ENCODE measurements at places on chromosomes 13 and 19.

DNA sequence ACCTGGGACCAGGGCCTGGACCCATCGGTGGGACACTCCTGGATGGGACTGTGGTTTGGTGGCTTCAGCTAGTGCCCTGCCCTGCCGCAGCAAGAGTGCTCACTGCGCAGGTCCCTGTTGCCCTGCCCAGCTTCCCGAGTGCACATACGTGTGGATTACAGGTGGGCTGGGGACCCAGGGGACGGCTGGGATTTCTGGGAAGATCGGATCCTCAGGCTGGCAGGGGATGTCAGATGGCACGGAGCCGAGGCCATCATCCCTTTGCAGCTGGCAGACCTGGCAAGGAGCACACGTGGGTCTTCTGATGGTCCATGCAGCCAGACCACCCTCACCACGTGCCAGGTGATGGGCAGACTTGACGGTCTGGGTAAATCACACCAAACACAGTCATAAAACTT lies 69.3 kb downstream of the CHST8 start:
- DNase-seq, result no peak

DNA sequence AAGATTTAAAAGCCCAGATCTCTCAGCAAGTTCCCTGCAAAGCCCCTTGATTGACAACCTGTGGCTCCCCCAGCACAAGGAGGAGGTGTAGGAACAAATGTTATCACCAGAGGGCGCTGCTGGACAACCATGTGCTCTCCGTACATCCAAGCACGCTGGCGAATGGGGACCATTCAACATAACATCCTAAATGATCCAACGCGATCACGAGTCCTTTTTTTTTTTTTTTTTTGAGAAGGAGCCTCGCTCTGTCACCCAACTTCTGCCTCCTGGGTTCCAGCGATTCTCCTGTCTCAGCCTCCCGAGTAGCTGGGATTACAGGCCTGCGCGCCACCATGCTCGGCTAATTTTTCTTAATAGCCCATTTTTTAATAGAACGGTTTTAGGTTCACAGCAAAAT lies 52.0 kb downstream of the NWD1 start:
- no peak for DNase-seq

DNA sequence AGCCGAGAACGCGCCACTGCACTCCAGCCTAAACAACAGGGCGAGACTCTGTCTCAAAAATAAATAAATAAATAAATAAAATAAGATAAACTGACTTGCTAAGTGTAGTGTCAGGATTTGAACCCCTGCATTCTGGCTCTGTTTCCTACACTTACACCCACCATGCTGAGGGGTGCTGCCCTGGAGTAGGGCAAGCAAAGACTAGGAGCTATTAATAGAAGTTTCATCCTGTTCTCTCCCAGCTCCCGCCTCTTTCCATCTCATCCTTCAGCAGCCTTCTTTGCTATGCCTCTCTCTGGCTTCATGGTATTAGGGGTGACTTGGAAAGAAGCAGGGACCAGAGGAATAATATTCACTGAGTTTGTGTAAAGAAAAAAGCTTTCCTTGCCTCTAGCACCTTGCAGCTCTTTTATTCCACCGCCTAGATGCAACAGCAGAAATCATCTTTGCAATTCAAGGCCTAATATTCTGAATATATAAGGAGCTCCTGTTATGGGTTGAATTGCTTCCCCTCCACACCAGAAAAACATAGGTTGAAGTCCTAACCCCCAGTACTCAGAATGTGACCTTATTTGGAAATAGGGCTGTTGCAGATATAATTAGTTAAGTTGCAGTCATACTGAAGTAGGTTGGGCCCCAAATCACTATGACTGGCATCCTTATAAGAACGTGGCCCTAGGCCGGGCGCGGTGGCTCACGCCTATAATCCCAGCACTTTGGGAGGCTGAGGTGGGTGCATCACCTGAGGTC lies 8.7 kb upstream of the PLAUR start:
- DNase-seq, result no peak

- no peak for DNase-seq
Observed at GRCh38 chr19:18639706-18640243, 2.9 kb downstream of the KLHL26 start.

- no peak for DNase-seq
Observed at GRCh38 chr19:28234637-28235036, 978.3 kb downstream of the UQCRFS1 start.

DNA sequence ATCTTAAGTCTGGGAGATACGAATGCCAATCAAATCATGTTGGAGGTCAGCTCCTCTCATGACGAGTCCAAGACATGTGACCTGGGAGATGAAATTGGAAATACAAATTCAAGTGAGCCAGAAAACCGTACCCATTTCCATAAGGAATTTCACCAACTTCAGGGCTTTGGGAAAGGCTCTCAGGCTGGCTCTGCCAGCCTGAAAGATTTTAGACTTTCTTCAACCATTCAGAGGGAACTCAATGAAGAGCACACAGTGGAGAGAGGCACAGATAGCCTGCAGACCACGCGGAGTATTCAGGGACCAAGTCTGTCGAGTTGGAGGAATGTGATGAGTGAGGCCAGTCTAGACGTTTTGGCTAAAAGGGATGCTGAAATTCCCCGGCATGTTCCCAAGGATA lies 204.6 kb downstream of the MTUS2 start:
- DNase-seq, result no peak

GRCh38 chr13:43804461-43805070 lies 17.8 kb upstream of the ENOX1 start:
- no peak for DNase-seq

GRCh38 chr19:32889137-32889934 lies 19.8 kb upstream of the SLC7A9 start:
- no peak for DNase-seq

DNA sequence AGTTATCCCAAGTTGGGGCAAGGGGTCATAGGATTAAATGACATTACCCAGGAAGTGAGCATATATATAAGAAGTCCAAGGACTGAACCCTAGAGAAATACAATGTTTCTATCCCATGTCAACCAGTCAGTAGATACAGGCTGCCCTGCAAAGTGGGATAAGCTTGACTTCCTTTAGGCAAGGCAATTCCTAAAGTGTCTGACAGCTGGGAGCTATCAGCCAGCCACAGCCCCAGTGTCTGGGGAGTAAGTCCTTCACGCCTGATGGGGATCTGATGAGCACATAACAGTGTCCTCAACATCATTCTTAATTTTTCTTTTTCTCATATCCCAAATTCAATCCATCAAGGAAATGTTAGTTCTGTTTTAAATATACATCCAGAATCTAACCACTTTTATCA lies 54.1 kb downstream of the DNAJC15 start:
- no peak for DNase-seq

- DNase-seq, result no peak
Observed at GRCh38 chr13:26558987-26559386, 1.5 kb downstream of the WASF3 start.

DNA sequence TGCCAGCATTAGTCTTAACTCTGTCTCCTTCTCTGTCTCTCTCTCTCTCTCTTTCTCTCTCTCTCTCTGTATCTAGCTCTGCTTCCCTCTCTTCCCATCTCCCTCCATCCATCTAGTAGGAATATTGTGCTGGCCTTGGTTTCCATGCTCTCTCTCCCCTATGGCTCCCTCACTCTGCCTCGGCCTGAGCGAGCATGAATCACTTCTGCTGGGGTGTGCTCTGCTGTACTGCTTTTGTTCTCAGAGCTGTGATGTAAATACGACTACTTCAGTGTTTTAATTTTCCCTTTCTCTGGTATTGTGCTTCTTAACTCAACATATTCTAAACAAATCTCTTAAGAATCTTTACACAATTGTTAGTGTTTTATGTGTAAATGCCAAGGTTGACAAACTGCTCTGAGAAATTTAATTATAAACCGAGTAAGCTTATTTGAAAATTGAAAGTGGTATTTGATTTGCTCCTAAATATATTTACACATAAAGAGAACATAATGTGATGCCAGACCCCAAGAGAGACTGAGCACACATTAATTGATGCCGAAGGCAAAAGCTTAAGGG lies 211.5 kb upstream of the KL start:
- no peak for DNase-seq

- DNase-seq, result no peak
Observed at GRCh38 chr13:72508392-72508791, 219.0 kb downstream of the MZT1 start.

DNA sequence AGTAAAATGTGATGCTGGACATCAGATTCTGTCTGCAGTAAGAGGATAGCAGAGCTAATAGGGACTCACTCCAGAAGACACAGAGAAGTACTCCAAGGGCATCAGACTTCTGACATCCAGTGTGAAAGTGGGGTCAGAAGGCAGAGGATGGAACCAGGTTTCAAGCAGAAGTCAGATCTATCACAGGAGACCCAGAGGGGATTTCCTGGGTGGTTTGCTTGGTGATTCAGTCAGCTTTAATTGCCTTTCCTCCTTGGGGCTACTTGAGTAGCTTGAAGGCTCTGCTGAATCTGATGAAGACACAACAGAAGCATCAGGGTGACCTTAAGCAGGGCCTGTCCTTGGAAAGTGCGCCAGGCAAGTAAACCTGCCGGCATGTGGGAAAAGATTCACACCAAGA lies 300.6 kb downstream of the COG6 start:
- no peak for DNase-seq

GRCh38 chr13:47908197-47908902 lies 92.7 kb downstream of the SUCLA2 start:
- DNase-seq, result no peak

DNA sequence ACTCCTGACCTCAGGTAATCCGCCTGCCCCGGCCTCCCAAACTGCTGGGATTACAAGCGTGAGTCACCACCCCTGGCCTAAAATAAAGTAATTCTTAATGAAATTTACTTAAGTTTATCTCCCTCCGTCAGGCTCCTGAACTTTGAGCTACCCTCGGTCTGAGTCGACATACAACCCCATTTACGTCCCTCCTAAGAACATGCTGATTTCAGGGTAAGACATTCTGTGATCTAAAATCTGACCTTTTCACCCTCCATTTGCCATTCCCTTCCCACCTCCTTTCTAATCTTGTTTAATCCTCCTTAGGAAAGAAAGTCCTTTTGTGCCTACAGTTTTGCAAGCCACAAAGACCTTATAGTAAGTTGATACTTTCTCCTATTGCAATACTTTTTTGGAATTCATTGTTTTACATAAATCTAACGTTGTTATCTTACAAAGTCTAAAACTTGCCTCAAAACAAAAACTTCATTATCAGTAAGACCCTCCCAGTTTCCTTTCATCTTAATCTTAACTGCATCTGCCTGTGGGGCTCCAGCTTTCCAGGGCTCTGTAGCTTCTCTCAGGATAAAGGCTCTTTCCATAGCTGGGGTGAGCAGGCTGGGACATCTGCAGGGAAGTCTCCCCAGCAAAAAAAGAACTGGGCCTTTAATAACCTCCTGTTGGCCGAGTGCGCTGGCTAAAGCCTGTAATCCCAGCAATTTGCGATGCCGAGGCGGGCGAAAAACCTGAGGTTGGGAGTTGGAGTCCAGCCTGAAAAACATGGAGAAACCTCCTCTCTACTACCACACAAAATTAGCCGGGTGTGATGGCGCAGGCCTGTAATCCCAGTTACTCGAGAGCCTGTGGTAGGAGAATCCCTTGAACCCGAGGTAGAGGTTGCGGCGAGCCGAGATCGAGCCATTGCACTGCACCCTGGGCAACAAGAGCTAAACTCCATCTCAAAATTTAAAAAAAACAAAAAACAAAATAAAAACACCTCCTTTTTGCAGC lies 143.1 kb downstream of the ZNF737 start:
- DNase-seq, result no peak

- no peak for DNase-seq
Observed at GRCh38 chr19:48558018-48558684, 6.2 kb downstream of the SULT2B1 start.

GRCh38 chr13:26923824-26924605 lies 163.4 kb upstream of the GPR12 start:
- DNase-seq, result no peak

DNA sequence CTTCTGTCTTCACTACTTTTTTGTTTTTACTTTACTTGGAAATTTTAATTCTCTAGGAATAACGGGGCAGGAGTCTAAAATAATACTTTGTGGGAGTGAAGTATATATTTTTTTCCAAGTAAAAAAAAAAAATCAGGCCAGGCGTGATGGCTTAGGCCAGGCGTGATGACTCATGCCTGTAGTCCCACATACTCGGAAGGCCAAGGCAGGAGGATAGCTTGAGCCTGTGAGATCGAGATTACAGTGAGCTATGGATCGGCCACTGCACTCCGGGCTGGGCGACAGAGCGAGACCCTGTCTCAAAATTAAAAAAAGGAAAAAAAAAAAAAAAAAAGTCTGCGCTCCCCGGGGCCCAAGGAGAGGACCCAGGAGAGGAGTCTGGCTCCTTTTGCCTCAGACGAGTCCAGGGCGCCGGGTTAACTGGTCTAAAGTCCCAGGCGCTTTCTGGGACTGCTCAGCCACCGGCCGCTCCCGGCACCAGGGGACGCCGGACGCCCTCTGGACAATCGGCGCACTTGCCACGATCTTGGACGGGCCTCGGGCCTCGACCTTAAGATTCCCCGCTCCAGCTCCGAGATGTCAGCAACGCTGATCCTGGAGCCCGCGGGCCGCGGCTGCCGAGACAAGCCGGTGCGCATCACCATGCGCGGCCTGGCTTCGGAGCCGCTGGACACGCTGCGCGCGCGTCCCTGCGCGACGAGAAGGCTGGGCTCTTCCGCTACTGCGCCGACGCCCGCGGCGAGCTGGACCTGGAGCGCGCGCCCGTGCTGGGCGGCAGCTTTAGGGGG lies 2.7 kb upstream of the ZFP82 start:
- DNase-seq, result no peak

DNA sequence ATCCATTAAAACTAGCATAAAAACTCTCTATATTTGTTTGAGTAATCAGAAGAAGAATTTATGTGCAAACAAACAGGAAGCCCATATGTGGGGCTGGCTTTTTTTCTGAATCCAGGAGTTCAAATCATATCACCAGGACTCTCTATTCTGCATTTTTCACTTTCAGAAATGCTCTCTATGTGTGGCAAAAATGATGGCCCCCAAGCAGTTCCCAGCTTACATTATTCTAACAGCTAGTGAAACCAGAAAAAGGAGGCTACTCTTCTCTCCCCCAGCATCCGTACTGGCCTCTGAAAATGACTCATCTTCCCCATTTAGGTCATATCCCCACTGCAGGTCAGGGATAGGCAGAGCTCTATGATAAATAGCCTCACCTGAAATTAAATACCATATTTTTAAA lies 20.4 kb downstream of the RBM26 start:
- DNase-seq, result no peak

- no peak for DNase-seq
Observed at GRCh38 chr13:40530961-40531360, 135.5 kb downstream of the FOXO1 start.

GRCh38 chr13:37065890-37066526 lies 6.5 kb upstream of the SUPT20H start:
- no peak for DNase-seq

Data from cortex of kidney (tissue), 1 donor.